ENCODE measurements at places on chromosomes 4 and X.

DNA sequence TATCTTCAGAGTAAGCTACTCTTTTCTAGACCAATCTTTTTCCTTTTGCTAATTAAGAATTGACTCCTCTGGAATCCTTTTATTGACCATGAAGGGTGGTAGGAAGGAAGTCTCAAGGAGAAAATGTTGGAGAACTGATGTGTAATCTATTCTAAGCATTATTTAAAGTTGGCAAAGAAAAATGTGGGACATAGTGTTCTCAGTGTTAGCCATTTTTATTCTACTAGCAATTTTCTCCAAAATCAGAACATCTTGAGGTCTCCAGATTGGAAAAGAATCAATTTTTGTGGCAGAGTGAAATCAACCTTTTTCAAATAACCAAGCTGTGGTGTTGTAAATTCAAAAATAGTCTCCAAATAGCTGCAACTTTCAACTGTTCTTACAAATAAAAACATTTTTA is 18.4 kb upstream of the DMP1 start:
- DNase-seq: no peak

DNA sequence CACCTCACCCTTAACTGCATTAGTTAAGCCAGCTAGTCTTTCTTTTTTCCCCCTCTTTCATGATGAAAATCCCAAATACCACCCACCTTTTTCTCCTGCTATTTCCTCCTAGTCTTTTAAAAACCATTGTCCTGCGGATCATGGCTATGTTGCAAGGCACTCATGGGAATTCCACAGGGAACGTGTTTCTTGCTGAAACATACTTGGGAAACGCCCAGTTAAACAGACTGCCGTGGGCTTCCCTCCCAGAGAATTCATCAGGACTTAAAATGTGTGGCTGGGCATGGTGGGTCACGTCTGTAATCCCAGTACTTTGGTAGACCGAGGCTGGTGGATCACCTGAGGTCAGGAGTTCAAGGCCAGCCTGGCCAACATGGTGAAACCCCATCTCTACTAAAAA is 32.2 kb downstream of the XG start:
- DNase-seq: no peak

GRCh38 chr4:7779432-7779768 is 160.3 kb downstream of the AFAP1 start:
- no peak for DNase-seq

DNA sequence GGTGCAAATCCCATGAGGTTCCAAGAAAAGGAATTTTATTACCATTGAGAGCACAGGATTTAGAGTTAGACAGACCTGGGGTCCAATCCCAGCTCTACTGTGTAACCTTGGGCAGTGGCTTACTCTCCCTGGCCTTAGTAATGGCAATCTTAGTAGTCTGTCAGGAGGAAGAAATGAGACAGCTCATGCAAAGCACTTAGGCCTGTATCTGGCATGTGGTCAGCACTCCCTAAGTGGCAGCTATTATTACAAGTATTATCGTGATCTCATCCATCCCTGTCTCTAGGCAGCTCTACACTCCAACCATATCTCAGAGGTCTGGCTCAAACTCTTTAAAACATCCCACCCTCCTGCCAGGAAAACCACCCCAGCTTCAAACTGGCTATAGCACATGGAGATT is 129.6 kb upstream of the NALF2 start:
- DNase-seq: no peak

DNA sequence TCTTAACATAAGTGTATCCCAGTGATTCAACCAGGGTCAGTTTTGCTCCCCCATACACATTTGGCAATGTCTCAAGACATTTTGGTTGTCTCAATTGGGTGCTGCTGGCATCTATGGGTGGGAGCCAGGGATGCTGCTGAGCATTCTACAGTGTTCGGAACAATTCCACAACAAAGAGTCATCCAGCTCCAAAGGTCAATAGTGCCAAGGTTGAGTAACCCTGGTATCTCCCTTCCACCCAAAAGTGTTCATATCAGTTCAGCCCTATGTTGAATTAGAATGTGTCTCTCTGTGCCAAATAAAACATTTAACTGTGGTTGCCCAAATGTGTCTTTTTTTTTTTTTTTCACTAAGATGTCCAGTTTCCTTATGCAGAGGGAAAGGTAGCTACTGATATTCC is 129.4 kb upstream of the RAI2 start:
- no peak for DNase-seq

GRCh38 chrX:77693594-77693993 is 92.4 kb downstream of the ATRX start:
- no peak for DNase-seq

- no peak for DNase-seq
Measured at GRCh38 chr4:66959207-66959606, 586.1 kb downstream of the CENPC start.

- no peak for DNase-seq
Measured at GRCh38 chr4:182449930-182450439, 206.8 kb downstream of the TENM3 start.

- no peak for DNase-seq
Measured at GRCh38 chr4:3192188-3192587, 56.8 kb upstream of the MSANTD1 start.

- peak; percentile 35 for DNase-seq
Measured at GRCh38 chrX:46573331-46573891, at the start of gene CHST7. TSS of gene CHST7 (plus strand) at chrX:46573765. CDS start at chrX:46573932, 167 bp downstream.

DNA sequence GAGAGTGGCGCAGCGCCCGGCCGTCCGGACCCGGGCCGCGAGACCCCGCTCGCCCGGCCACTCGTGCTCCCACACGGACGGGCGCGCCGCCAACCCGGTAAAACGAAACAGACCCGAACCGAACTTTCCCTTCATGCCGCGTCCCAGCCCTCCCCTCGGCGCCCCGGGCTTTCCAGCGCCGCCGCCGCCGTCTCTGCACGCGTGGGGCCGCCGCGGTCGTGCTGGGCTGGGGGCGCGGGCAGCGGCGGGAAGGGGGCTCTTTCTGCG is 222 bp downstream of the SMAD1 start:
- no peak for DNase-seq

- DNase-seq: no peak
Measured at GRCh38 chrX:42920752-42921151, 142.8 kb upstream of the PPP1R2C start.

- DNase-seq: peak; percentile 2
Measured at GRCh38 chrX:50920132-50920531, 9.6 kb downstream of the BMP15 start.

DNA sequence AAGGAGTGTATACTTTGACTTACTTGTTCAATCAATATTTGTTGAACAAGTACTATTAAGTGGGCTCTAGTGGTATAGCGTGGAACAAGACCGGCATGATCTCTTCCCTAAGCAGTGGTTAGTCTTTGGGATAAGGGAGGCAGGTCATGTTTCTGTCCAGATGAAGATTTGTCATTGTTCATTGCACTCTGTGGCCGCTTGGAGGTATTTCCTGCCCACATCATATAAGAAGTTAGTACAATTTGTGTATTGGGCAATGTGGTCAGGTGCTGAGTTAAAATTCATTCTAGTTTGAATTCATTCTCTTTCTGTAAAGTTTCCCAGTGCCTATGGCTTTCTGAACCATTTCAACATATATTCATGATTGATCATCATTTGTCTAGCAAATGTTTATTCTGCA is 101.1 kb upstream of the SHISA3 start:
- DNase-seq: no peak

GRCh38 chr4:7535094-7535493 is 100.4 kb upstream of the PSAPL1 start:
- no peak for DNase-seq

GRCh38 chr4:177041356-177041755 is 248.6 kb upstream of the VEGFC start:
- DNase-seq: no peak

GRCh38 chr4:109408711-109409110 is 24.9 kb upstream of the SEC24B start:
- no peak for DNase-seq

DNA sequence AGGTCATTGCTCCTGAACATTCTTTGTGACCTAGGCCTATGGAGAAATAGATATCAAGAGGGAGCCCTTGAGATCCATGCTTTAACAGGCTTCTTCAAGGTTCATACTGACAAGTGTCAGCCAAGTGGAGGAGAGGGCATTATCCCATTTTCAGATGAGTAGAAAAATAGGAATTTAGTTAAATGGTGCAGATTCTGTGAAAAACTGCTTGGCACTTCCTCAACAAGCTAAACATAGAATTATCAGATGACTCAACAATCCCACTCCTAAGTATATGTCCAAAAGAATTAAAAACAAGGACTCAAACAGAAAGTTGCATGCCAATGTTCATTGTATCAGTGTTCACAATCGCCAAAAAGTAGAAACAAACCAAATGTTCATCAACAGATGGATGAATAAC is 43.8 kb upstream of the KCNIP4 start:
- DNase-seq: no peak

DNA sequence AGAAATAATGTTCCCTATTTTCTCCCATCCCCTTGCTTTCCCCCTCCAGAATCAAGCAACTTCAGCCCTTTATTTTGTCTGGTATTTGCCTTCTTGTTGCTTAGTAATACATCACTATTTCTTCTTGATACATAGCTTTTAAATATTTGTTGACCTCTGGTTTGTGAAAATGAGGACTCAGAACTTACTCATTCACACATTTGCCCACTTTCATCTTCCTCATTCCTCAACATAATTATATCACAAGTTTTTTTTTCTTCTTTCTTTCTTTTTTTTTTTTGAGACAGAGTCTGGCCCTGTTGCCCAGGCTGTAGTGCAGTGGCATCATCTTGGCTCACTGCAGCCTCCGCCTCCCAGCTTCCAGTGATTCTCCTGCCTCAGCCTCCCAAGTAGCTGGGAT is 28.9 kb upstream of the NDUFC1 start:
- no peak for DNase-seq

DNA sequence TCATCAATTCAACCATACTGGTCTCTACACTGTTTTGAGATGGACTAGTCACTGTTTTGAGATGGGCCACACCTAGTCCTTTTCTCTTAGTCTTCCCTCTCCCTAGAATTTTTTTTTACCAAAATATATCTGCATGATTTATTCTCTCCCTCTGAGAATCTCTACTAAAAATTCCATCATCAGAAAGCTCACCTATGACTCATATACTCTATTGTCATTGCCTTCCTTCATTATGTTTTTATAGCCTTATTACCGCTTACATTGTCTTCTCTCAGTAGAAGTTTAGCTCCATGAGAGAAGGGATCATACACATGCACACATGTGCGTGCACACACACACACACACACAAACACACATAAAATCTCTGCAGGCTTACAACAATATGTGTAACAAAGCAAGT is 303.6 kb downstream of the PCDH10 start:
- no peak for DNase-seq

DNA sequence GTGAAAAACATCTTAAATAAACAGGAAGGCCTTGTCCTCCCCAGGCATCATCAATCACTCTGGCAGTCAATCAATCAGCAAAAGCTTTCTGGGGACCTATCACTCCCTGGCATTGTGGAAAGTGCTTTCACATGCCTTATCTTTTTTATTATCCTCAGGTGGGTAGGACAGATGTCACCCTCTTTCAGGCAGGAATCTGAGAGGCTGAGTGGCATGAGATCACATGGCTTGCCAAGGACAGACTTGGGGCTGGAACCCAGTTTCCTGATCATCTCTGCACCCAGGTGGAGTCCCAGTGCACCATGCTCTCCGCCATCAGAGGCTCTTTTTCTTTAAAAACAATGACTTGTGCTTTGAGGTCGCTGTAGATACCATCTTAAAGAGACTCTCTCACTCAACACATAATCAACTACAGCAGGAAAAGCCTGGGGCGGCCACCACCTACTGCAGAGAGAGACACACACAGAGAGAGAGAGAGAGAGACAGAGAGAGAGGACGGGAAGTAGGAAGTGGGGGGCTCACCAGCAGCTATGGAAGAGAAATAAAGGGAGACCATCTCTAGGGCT is 282.7 kb downstream of the PTTG2 start:
- DNase-seq: no peak

- DNase-seq: no peak
Measured at GRCh38 chrX:132750331-132751062, 207.9 kb downstream of the HS6ST2 start.

DNA sequence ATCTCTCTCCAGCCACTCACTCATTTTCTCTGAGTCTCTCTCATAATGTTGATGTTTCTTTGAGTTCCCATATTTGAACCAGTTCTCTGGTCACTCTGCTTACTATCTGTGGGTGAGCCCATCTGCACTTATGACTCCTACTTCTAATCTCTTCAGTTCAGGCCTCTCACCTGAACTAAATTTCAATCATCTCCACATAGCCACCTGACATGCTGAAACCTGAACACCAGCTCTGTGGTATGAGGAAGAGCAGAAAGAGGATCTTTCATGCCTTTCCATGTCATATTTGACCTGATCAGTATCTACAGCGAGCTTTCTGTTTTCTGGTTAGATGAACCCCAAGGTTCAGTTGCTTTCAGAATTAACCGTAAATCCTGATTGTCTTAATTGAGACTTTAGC is 122.2 kb upstream of the ESX1 start:
- DNase-seq: no peak

- no peak for DNase-seq
Measured at GRCh38 chr4:159697322-159698283, 594.7 kb downstream of the RAPGEF2 start.

DNA sequence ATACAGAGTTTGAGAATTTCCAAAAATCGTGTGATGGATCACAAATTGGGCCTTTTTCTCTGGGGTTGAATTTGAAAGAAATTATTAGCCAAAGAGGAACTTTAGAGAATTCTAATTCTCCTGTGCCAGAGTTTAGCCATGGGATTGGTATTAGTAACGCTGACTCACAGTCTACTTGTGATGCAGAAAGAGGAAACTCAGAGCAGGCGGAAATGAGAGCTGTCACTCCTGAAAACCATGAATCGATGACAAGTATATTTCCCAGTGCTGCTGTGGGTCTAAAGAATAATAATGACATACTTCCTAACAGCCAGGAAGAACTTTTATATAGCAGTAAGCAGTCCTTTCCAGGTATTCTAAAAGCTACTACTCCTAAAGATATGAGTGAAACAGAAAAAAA is 64.9 kb downstream of the N4BP2 start:
- no peak for DNase-seq

DNA sequence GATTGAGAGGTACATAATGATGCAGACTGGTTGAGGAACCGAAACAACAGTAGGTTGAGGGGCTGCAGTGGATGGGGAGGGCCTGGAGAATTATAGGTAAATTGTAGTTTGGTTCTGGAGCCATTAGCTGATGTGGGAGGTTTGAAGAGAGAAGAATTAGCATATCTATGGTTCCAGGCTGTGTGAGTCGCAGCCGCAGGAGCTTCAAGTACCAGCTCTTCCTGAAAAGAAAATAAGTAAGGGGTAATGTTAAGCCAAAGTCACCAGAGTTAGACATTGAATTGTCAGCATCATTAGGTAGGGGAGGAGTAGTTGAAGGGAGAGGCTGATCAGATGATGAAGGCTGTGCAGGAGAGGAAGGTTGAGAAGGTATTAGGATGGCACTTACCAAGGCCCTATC is 29.5 kb downstream of the PF4 start:
- no peak for DNase-seq

- no peak for DNase-seq
Measured at GRCh38 chr4:152828122-152828521, 48.4 kb downstream of the ARFIP1 start.

- no peak for DNase-seq
Measured at GRCh38 chr4:8285143-8285975, 15.8 kb downstream of the HTRA3 start.

- DNase-seq: peak; percentile 2
Measured at GRCh38 chrX:54640736-54641135, 110.7 kb downstream of the GNL3L start.

Data from large intestine (tissue), 12 donors.